ENCODE measurements at places on chromosomes 12 and 14. TPM values are rescaled to one million over a fixed set of nuclear protein-coding genes. Genes with fewer than 3 reads are reported as not detected.

The KRT2 gene
- not detected for total RNA-seq

The SPRYD4 gene
- 2.0 TPM for total RNA-seq

The ETFBKMT gene
- 0.68 TPM for total RNA-seq

The RXYLT1 gene
- 24.2 TPM for total RNA-seq

The KCNH3 gene
- total RNA-seq, result 3.0 TPM

The MANSC4 gene
- not detected for total RNA-seq

The SMCO3 gene
- total RNA-seq, result not detected

The RHOJ gene
- total RNA-seq, result not detected

The RIPK3 gene
- total RNA-seq, result not detected

The PNMA1 gene
- 63.6 TPM for total RNA-seq

The TPPP2 gene
- not detected for total RNA-seq

The CLEC9A gene
- not detected for total RNA-seq

The CMKLR1 gene
- not detected for total RNA-seq

The SIRT4 gene
- total RNA-seq, result 1.6 TPM

The KLRC4 gene
- total RNA-seq, result not detected

The STRAP gene
- total RNA-seq, result 190 TPM

The PTGDR gene
- total RNA-seq, result not detected

The PLA2G1B gene
- not detected for total RNA-seq

The NANOG gene
- not detected for total RNA-seq

Measured in A549 treated with DMSO at 1 μM for 4 hours (cell line).